HFFc6 (cell line): ENCODE measurements at places on chromosomes 6 and 20. TPM values are rescaled to one million over a fixed set of nuclear protein-coding genes. Genes with fewer than 3 reads are reported as not detected.

Gene WFDC2
- not detected in 3 replicates for total RNA-seq

Gene SUMO4
- total RNA-seq, result 0.43 to 0.57 TPM (median 0.43 TPM) in 3 replicates

GRCh38 chr6:74578339-74578738 is 627.5 kb downstream of the COL12A1 start:
- peak overlapping the region; percentile 45 for H3K27ac ChIP-seq
- H3K27me3 ChIP-seq, result no peaks in the 10 kb centered on the region
- H3K4me1 ChIP-seq, result peaks cover 25% of the 10 kb centered on the region
- H3K4me3 ChIP-seq, result no peak overlapping the region
- H3K36me3 ChIP-seq, result no peaks in the 10 kb centered on the region
- peak; percentile 28 for DNase-seq

Gene GJE1
- total RNA-seq, result not detected in 3 replicates

Gene OR12D3
- not detected in 3 replicates for total RNA-seq

Gene OXT
- total RNA-seq, result not detected in 3 replicates

Gene BHLHE23
- not detected in 3 replicates for total RNA-seq

Gene SLC22A2
- not detected in 3 replicates for total RNA-seq

DNA sequence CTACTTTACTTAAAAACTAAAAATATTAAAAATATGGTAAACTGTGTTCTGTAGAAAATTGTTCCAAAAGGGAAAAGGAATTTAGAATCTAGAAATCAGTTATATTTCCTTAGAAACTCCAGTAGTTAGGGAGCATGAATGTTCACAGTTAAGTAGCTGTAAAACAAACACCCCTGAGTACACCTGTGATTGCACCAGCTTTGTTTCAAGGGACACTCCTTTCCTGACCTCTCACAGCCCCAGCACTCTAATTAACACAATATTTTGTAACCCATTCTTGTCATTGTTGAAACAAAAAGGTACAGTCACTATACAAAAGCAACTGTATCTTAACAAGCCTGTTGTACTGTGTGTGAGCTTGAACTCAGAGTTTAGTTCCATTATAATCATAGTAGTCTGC is 72.3 kb downstream of the NCOA7 start:
- DNase-seq, result no peak
- no peak overlapping the region for H3K27ac ChIP-seq
- H3K36me3 ChIP-seq, result no peaks in the 10 kb centered on the region
- no peak overlapping the region for H3K4me3 ChIP-seq

- no peak overlapping the region for H3K27ac ChIP-seq
- no peak for DNase-seq
- peaks cover 9% of the 10 kb centered on the region for H3K36me3 ChIP-seq
- H3K27me3 ChIP-seq, result no peaks in the 10 kb centered on the region
- peaks cover 48% of the 10 kb centered on the region for H3K4me1 ChIP-seq
Measured at GRCh38 chr6:131997429-131998153, 46.4 kb upstream of the CCN2 start.
